ENCODE measurements at places on chromosomes 2 and 18.

GRCh38 chr2:152573168-152573567, 144.1 kb downstream of the PRPF40A start:
- DNase-seq = peak; percentile 22

DNA sequence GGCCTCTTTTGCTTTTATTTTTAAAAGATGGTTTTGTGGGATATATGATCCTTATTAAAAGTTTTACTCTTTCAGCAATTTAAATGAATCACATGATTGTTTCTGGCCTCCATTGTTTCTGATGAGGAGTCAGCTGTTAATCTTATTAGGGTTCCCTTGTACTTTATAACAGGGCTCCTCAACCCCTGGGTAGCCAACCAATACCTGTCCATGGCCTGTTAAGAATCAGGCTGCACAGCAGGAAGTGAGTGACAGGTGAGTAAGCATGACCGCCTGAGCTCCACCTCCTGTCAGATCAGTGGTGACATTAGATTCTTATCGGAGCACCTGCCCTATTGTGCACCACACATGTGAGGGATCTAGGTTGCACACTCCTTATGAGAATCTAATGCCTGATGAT, 45.1 kb upstream of the FAM98A start:
- DNase-seq = no peak

GRCh38 chr2:117378653-117379052, 435.8 kb upstream of the DDX18 start:
- DNase-seq = no peak

GRCh38 chr2:142879151-142879550, 1.7 kb downstream of the KYNU start:
- DNase-seq = no peak

- no peak for DNase-seq
These were observed 73.0 kb downstream of the FSIP2 start for GRCh38 chr2:185811580-185811979.

Measured in midbrain (tissue), 1 donor.